Activated gamma-delta T cell treated with Interleukin-2 at 50 U/mL for 16 hours (primary cell): ENCODE measurements at places on chromosomes 6 and 20.

- no peak for DNase-seq
Measured at GRCh38 chr6:73648166-73648565, 5.6 kb downstream of the SLC17A5 start.

DNA sequence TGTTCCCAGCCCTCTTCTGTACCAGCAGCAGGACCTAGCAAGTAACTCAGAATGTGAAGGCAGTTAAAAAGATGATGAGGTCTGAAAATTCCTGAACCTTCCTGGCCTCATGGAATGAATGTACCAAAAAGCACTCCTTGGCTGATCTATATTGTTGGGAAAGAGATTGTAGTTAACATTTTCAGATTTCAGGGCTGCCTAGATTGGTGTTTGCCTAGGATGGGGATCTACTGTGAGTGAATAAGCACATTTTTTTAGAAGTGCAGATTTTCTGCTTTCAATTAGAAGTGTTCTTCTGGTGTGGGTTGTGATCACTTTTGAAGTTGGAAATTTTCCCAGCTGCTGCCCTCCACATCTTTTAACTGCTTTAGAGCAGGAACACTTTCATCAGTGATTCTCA, 6.2 kb downstream of the MYLIP start:
- no peak for DNase-seq

GRCh38 chr6:142855893-142856623, 88.9 kb downstream of the HIVEP2 start:
- no peak for DNase-seq

DNA sequence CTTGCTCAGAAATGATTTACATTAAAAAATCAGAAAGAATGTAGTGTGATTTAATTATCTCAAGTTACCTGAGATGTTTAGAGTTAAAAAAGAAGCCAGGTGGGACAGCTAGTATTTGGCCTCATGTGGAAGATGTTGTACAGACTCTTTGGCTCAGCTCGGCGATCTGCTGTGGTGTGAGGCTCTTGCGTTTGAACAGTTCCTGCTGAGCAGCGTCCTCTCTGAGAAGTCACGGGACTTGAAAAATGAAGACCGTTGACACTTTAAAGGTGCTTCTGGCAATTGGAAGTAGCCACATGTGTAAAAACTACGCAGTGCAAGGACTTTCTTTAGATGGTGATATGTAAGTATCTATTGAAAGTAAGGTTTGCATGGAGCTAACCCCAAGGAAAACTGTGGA, 169.0 kb downstream of the BACH2 start:
- DNase-seq = no peak

GRCh38 chr20:47353239-47353691, 3.2 kb downstream of the ZMYND8 start:
- no peak for DNase-seq

DNA sequence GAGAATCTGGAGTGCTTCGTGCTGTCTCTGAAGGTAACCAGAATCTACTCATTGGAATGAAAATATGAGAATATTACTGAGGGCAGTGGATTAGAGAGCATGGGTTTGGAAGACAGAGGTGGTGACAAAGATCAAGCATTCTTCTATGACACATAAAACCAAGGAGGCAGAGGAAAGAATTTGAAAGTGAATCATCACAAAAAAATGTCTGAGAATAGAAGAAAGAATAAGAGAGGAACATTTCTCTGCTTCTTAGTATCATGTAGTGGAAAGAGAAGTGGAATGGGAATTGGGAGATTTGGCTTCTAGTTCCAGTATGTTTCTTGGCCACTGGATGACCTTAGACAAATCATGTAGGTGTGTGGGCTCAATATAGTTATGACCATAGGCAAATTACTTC, 474.0 kb downstream of the TFAP2B start:
- DNase-seq = no peak

DNA sequence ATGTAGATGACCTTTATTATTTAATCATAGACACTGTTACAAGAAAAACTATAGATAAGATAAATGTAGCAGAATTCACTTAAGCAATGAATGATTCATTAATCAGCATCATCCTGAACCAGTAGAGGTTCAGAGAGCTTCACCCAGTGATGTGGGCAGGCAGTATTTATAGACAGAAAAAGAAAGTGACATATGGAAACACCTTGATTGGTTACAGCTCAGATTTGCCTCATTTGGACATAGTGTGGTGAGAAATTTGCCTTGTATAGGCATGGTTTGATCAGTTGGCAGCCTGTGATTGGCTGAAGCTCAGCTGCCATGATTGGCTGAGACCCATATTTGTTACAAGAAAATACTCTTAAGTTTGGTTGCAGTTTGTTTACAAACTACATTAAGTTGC, 4.6 kb downstream of the C6orf58 start:
- no peak for DNase-seq

- no peak for DNase-seq
Measured at GRCh38 chr6:131063764-131064272, 773 bp upstream of the EPB41L2 start.

DNA sequence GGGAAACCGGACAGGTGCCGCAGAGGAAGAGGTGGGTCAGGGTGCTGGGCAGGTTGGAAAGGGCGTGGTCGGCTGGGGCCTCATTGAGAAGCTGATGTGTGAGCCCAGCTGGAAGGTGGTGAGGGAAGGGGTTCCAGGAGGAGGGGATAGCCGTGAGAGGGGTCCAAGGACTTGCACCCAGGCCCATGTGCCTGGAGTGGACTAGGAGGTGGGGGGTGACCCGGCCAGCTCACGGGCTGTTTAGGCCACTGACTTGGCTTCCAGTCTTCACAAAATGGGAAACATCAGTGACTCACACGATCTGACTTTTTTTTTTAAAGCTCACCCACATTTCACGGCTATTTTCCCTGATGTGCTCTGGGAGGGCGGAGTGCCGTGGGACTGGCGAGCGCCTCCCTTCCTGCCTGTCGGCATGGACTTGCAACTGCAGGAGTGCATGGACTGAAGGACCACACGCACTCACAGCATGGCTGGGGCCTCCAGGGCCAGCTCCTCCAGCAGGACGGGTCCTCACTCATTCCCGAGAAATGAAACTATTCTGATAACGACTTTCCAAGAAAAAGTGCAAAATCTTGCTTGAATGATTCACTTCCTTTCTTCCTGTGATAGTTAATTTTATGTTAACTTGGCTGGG, 13.5 kb upstream of the PDE10A start:
- no peak for DNase-seq

- DNase-seq = no peak
Measured at GRCh38 chr20:50096237-50096636, 16.7 kb downstream of the UBE2V1 start.

GRCh38 chr6:163892824-163893561, 478.5 kb downstream of the QKI start:
- DNase-seq = no peak

DNA sequence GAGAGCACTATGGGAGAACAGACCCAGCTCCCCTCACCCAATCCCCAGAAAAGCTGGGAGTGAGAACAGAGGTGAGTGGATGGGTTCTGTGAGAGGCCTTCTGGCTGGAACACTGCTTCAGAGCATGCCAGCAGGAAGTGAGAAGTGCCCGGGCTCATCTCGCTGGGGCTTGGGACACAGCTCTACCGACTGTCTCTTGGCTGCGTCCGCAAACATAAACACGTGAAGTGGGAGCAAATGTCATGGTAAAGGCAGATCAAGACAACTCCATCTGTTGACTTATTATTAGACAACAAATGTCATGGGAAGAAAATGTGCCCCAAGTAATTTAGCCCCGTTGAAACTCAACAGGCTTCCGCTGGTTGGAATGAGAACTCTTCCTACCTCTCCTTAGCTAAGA, 25.9 kb downstream of the GNAS-AS1 start:
- DNase-seq = no peak

DNA sequence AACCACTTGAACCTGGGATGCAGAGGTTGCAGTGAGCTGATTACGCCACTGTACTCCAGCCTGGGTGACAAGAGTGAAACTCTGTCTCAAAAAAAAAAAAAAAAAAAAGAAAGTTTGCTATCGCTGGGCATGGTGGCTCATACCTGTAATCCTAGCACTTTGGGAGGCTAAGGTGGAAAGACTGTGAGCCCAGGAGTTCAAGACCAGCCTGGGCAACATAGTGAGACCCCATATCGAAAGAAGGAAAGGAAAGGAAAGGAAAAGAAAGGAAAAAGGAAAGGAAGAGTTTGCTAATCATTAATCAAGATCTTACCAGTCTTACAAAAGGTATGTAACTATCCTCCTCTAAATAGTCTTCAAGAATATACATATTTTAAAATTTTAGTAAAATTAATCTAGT, 55.4 kb upstream of the SMIM29 start:
- DNase-seq = no peak

DNA sequence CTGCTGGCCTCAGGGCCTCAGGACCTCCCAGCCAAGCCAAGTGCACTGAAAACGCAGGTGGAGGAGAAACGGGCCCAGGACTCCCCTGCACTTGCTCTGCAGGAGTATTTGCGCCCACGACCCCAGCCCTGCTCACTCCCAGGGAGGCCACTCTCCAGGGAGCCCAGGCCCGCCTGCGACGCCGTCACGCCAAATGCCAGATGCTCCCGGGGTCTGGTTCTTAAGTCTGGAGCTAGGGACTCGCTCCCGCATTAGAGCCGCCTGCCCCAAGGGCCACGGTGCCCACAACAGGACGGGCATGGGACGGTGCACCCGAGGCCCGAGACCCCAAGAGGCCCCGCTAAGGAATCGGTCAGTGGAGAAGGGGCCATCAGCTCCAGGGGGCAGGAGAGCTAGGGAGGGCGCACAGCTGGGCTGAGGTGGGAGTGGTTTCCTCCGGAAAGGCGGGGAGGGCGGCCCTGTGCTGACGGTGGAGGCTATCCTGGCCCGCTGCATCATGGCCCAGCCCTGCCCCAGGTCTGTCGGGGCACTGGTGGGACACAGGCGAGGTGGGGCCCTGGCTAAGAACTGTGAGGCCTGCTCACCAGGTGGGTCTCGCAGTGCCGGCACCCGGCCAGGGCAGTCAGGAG, 44.1 kb upstream of the CHRNA4 start:
- DNase-seq = no peak

- DNase-seq = no peak
Measured at GRCh38 chr20:58577139-58577806, 62.1 kb upstream of the APCDD1L start.

GRCh38 chr6:13250703-13251102, 77.6 kb downstream of the TBC1D7 start:
- no peak for DNase-seq

GRCh38 chr6:41687501-41688175, 47.8 kb downstream of the TFEB start:
- no peak for DNase-seq

DNA sequence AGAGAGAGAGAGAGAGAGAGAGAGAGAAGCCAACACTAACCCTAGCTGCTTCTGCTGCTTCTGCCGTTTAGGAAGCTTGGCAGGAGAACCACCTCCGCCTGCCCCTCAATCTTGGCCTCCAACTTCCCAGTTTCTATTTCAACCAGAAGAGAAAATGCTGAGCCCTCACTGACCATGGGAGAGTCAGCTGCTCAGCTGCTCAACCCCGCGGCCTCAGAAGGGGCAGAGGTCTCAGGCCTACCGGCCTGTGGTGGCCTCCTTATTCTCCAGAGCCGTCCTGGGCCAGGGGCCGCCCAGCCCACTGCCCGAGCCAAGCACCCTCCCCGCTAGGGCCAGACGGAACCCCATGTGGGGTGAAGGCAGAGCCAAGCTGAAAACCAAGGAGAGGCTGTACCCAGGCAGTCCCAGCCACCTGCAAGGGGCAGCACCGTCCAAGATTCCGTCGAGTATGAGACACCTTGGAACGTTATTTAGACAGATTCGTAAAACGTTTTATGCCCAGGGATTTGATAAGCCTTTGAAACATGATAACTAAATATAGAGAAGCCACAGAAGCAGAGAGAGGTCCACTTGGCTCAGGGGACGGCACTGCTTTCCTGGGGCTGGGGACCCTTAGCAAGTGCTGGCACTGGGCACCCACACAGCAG, 116.6 kb downstream of the DLL1 start:
- no peak for DNase-seq

DNA sequence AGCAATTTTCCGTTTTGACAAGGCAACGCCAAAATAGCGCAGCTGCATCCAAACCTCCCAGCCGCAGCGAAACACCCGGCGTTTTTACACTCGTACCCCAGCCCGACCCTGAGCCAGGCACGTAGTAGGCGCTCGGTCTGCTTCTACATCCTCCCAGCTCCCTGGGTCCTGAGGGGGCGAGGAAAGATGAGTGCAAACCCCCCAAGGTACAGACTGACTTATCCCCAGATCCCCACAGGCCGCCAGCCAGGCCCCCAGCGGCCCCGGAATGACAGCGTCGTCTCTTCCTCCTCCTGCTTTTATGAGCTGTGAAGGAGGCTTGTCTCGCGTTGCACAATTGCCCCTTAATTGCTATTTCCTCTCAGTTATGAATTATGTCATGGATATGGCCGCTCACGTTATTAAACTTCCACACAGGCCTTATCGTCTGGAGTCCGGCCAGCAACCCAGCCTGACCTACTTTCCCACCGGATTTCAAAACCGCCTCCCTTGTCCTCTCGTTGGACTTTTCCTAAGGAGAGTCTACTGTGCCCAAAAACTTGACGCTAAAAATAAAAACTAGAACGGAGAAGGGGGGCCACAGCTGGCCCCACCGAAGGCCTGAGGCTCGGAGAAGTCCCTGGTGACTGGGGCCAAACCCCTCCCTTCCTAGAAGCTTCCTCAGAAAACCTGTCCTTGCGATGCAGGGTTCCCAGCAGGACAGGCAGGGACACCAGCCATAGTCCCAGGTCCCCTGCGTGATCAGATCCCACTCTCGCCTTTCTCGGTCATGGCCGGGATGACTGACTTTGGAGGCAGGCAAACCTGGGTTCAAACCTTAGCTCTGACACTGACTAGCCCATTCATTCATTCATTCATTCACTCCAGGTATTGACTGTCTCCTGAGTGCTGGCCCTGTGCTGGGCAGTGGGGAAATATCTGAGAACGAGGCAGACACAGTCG, 130.9 kb upstream of the PTPN1 start:
- DNase-seq = no peak

GRCh38 chr20:48787861-48788375, 39.9 kb downstream of the PREX1 start:
- no peak for DNase-seq

- no peak for DNase-seq
Measured at GRCh38 chr20:58852543-58853271, at the start of gene GNAS. GNAS (plus strand) TSS chr20:58852716.

GRCh38 chr6:107154801-107155160, 39.5 kb upstream of the BEND3 start:
- no peak for DNase-seq

GRCh38 chr6:92577077-92577719, 842.2 kb downstream of the EPHA7 start:
- DNase-seq = no peak

DNA sequence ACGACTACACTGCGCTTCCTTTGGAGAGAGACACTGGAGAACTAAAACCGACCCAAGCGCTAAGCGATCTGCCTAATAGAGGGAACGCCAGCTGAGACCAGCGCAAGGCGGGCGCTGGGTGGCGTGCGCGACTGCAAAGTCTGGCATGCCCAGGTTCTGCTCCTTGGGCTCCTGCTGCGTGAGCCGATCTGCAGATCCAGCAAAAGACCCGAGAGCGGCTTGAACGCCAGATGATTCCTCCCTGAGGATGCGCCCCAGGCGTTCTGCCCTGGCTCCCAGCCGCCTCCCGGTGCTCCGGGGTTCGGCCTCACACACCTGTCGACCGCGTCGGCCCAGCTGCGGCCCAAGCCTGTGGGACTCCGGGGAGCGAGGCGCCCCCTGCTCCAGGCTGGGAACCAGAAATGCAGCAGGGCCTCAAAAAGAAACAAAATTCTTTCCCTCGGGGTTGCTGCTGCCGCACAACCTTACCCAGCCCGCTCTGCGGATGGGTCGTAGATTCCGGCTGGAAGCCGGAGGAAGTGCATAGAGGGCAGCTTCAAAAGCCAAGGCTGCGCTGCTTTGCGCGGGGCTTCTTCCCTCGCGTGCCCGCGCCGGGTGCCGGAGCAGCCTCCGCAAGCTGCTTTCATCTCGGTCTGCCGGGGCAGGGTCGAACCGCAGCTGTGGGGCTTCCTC, 17.9 kb upstream of the PRDM13 start:
- peak; percentile 59 for DNase-seq

- no peak for DNase-seq
Measured at GRCh38 chr6:139856562-139856961, 482.1 kb upstream of the CITED2 start.
